ENCODE measurements at places on chromosomes 2 and 18.

GRCh38 chr2:201754717-201755415 is 25.9 kb downstream of the ALS2 start:
- DNase-seq: no peak

DNA sequence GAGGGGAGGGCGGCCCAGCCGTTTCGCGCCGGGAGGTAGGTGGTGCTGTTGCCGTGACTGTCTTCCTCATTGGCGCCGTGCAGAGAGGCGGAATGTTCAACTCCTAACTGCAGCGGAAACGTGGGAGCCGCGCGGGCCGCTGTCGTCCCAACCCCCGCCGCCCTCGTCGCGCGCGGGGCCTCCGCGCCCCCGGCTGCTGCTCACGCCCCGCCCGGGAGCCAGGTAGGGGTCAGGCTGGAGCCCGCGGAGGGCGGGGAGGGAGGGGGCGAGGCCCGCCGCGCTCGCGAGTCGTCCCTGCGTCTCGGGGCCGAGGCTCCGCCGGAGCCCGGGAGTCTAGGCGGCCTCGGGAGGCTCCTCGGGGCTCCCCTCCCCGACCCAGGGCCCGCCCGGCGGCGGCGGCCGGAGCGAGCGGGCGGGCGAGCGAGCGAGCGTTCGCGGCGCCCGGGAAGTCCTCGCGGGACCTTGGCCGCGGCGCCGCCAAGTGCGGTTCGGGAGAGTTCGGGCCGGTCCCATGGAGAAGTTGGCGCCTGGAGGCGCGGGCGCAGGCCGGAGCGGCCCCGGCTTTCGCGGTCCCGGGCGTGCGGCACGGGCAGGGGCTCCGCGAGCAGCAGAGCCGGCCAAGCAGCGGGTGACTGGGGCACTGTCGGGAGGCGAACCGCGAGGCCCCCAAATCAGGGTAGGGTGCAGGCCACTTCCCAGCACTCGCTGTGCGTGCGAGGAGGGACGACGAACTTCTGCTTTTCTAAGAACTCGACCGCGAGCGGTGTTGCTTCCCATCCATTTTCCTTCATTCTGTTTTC is at the start of gene MAP3K20:
TSS of gene MAP3K20 (plus strand) at position 66 of the 800 bp plus-strand sequence. CDS start 15,186 bp downstream, outside the sequence.
- DNase-seq: no peak

- DNase-seq: no peak
Measured at GRCh38 chr18:11981543-11982366, 448 bp downstream of the IMPA2 start.

DNA sequence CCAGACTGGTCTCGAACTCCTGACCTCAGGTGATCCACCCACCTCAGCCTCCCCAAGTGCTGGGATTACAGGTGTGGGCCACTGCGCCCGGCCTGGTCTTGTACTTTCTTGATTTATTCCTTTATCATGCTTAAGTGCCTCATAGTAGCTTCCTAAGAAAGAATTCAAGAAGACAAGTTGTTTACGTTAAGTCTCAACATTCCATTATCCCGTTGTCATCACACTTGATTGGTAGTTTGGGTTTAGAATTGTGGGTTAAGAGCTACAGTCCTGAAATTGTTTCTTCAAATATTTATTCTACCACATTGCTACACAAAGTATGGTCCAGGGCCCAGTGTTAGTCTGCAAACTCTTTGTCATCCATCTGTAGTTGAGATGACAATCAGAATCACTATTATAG is 194.0 kb downstream of the VWC2L start:
- no peak for DNase-seq

- no peak for DNase-seq
Measured at GRCh38 chr2:186683341-186683740, 10.5 kb upstream of the FAM171B start.

- no peak for DNase-seq
Measured at GRCh38 chr2:60268661-60269060, 284.8 kb downstream of the BCL11A start.

GRCh38 chr2:85213404-85213803 is 80.2 kb downstream of the TCF7L1 start:
- DNase-seq: no peak

DNA sequence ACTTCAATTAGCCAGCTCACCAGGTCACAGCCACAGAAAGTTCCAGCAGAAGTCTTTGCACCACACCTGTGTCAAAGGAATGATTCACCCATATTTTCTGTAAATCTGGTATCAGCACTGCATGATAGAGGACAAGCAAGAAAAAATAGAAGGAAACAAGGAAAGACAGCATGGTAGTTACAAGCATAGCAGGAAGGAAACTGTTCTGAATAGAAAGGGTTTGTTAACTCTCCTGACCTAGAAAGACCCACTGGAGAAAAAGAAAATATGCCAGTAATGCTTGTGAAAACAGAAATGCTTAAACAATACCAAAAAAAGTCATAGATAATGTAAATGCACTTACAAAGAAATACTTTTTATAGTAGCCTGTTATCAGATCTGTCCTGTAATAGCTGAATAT is 40.8 kb downstream of the SCRN3 start:
- no peak for DNase-seq

GRCh38 chr2:38907743-38908562 is 18.3 kb downstream of the ARHGEF33 start:
- DNase-seq: no peak

DNA sequence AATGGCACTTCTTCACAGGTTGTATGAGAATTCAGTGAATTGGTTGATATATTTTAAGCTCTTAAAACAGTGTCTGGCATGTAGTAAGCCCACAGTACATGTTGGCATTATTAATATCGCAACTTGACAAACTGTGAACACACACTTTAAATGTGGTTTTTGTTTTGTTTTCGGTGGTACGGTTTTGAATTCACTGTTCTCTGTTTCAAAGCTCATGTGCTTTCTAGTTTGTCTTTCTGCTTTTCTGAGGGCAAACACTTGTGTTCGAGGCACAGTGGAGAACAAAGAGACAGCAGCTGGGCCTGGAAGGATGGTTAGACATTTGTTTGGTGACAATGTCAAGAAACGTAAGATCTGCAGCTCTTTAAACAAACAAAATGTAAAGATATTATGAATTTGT is 276.5 kb upstream of the MC4R start:
- DNase-seq: no peak

- no peak for DNase-seq
Measured at GRCh38 chr2:233442028-233442310, 87.7 kb downstream of the DGKD start.

DNA sequence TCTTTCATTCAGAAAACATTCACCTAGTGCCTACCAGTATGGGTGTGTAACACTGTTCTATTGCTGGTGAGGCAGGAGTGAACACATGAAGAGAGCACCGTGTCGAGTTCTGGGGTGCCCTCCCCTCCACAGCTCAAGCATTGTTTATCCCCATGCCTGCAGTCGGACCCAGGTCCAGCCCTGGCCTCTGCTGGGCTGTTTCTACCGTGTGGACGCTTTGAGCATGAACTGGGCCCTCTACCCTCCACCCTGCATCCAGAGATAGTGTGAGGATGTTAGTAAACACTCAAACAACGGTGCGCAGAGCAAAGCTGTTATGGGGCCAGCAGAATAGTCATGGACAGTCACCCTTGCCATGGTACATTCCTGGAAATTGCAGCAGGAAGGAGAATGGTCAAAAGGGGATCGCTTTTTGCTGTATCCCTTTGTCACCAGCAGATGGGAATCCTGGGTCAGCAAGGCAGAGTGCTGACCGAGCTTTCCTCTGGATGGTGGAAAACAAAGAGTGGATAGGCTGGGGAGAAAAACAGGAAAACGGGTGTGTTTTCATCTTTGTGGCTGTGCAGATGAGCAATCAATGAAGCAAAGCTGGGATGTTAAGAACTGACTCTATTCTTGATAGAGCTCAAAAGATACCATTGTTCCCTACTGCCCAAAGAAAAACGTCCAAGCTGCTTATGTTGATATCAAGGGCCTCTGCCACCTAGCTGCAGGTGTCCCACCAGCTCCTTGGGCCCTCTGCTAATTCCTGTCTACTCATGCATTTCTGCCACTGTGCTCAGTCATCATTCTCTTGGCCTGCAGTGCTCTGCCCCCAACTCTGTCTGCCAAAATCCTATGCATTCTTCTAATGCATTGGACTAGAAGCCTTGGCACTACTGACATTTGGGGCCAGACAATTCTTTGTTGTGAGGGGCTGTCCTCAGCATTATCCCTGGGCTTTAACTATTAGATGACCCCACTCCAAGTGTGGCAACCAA is 38.7 kb downstream of the REEP1 start:
- DNase-seq: no peak

- DNase-seq: no peak
Measured at GRCh38 chr2:101501443-101501842, 26.5 kb upstream of the RFX8 start.

GRCh38 chr2:27860111-27860510 is 30.1 kb downstream of the RBKS start:
- DNase-seq: no peak

DNA sequence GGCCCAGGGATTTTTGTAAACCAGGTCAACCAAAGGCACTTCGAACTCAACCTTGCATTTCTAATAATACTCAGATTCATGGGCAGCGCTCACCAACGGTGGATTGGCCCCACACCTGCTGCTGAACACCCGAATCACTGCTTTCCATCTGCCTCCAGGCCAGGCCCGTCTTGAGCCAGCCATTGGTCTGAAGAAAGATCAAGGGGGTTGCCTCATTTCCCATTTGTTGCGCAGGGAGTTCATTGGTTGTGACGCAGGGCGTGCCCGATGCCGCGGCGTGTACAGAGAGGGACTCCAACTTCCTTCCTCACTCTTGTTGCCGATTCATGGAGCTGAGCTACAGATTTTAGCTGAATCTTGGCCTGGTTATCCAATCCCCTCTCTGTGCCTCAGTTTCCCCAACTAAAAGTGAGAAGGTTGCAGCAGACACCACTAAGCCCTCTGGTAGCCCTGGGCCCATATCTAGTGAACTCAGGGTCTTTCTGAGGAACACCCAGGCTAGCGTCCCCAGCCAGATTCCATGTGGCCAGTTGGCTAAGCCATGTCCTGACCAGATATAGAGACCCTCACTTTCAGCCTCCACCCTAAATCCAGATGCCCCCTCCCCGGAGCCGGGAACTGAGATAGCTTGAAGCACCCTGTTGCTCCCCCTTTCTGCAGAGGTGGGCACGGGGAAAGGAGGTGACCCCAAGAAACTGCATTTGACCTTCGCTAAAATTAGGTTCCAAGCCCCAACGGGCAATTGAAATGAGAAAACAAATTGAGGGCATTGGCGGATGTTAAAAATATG is 60.9 kb upstream of the HPCAL1 start:
- no peak for DNase-seq

DNA sequence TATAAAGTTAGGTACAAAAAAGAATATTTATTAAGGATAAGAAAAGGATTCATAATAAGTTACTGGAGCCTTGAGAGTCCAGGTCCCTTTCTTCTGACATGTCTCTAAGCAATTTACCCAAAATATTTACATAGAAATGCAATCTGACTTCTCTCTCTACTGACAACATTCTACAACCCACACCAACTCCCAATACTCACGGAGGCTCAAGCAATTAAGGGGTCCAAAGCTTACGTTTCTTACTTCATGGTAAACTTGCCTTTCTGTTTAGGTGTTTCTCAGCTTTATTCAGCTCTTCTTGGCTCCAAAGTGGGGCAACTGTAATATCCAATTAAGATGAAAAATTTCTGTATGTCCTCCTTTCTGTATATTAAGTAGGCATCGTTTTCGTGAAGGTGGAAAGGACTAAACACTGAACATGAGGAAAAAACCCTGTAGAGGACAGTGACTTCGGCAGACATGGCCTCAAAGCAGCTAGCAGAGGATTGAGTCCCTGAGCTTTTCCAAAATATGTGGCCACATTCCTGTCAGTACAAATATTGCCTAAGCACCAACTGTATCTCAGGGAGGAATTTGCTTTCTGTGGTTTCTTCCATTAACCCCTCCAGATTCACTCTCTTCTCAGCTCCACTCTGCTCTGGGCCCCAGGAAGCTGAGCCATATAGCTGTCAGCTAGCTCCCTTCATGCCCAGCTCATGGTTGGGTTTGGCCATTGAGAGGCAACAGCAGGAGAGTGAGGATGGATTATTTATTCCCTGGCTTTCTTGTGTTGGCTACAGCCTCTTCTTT is 67.9 kb upstream of the GLS start:
- DNase-seq: no peak

- DNase-seq: no peak
Measured at GRCh38 chr2:29070526-29070925, 3.8 kb downstream of the PCARE start.
